ENCODE measurements at places on chromosomes 7 and 10.
A peak's percentile ranks its signal among the peaks of the same experiment; 100 is the strongest.

DNA sequence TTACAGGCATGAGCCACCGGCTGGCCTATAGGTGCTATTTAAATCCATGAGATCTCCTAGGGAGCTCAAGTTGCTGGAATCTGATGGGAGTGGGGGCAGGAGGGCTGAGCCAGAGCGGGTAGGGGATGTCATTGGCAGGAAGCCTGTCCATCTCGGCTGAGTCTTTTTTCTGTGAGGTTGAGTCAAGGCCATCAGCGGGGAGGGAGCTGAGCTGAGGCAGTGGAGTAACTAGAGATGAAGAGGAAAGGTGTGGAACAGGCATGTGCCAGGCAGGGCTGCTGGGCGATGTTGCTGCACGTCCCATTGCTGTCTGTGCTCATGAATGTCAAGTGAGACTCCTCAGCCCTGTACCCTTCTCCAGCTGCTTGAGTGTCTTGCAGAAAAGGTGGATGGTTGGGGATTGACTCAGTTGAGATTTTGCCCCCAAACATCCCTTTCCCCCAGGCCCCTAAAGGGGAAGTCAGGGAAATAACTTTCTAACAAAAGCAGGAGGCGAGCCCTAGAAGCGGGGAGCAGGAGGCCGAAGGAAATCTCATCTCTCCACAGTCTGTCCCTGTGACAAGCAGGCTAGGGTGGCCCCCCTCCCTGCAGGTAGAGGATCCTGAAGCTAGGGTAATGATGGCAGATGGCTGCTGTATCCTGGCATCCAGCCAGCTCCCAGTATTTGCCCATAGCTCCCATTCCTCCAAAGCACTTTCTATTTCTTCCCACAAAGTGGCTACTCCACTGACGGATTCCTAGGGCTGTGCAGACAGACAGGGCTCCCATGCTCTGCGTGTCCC lies 5.4 kb downstream of the ATP6V1F start:
- peak; percentile 5 for DNase-seq

GRCh38 chr7:70647801-70648498 lies 484.0 kb upstream of the GALNT17 start:
- DNase-seq, result no peak

GRCh38 chr7:133699386-133699785 lies 427.8 kb upstream of the LRGUK start:
- no peak for DNase-seq

GRCh38 chr7:145543242-145543641 lies 573.4 kb upstream of the CNTNAP2 start:
- no peak for DNase-seq

DNA sequence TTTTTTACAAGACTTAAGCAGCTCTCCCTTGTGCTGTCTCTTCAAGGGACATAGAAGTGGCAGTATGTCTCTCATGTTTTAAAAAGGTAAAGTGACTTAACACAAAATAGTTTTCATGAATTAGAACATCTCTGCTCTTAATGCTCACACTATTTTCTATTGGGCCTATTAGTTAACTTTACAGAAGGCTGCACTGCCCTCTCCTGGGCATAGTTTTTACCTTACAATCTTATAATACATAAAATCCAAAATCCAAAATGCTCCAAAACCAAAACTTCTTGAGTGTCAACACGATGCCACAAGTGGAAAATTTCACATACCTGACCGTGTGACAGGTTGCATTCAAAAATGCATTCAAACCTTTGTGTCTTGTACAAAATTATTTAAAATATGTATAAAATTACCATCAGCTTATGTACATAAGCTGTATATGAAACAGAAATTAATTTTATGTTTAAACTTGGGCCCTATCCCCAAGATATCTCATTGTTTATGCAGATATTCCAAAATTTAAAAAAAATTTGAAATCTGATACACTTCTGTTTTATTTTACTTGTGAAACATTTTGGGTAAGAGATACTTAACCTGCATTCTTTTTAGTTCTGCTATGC lies 25.8 kb downstream of the TES start:
- DNase-seq, result peak; percentile 73

DNA sequence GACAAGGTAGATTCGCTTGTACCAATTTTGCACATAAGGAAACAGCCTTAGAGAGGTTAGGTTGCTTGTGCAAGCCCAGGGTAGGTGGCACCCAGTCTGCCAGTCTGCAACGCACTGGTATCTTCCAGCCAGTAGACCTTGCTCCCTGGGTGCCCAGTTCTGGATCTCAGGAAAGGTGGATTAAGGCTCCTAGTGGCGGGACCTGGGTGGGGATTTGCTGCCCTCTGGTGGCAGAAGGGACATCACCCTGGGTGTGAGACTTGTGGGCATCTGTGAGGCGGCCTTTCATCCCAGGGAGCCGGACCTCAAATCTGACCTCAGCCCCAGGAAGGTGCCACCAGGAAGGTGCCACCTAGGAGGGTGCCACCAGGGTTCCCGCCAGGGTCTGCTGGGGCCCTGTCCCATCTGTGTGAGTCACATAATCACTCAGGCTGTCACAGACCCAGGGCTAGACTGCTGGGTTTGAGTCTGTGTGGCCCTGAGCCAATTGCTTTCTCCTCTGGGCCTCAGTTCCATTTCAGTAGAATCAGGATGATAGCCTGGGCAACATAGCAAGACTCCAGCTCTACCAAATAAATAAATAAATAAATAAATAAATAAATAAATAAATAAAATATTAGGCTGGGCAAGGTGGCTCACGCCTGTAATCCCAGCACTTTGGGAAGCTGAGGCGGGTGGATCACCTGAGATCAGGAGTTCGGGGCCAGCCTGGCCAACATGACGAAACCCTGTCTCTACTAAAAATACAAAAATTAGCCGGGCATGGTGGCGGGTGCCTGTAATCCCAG lies 5.3 kb upstream of the PRKRIP1 start:
- DNase-seq, result peak; percentile 77

GRCh38 chr7:15225981-15226380 lies 323.4 kb upstream of the DGKB start:
- no peak for DNase-seq

DNA sequence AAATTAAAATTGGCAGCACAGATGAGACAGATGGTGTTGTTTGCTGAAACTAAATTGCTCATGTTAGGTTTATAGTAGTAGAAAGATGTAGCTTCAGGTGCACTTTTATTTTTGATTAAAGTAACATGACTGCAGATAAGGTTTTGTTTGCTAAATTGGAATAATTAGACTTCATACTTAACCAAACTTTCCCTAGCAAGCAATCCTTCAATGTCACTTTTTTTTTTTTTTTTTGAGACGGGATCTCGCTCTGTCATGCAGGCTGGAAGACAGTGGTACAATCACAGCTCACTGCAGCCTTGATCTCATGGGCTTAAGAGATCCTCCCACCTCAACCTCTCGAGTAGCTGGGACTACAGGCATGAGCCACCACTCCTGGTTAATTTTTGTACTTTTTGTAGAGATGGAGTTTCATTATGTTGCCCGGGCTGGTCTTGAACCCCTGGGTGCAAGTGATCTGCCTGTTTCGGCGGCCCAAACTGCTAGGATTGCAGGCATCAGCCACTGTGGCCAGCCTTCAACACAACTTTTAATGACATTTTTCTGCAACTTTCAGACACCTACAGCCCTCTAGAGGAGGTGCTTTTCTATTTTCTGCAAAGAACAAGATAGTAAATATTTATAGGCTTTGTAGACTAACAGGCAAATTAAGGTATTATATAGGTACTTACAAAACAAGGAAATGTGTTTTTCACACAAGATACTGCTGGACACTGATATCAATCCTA lies 84.8 kb upstream of the CCNY start:
- no peak for DNase-seq

- DNase-seq, result no peak
Measured at GRCh38 chr10:110824152-110824441, 47.6 kb upstream of the PDCD4 start.

GRCh38 chr10:92014620-92015019 lies 91.0 kb downstream of the BTAF1 start:
- DNase-seq, result no peak

DNA sequence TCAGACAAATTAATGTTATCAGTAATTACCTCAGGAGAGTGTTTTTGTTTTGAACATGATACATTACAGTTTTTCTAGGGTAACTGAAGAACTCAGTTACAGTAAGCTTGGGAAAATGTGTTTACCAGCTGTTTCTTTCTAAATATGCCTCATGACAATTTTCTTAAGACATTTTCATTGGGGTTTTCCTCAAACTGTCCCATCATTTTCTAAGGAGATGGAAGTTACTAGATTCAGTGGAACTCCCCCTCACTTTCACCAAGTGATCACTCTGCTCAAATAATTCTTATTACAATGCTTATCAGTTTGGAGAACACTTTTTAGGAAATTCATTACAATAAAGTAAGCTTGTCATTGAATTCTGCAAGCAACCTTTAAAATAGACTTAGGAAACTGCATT lies 6.4 kb upstream of the SPAG6 start:
- DNase-seq, result no peak

- no peak for DNase-seq
Measured at GRCh38 chr10:132875435-132875834, 66.9 kb downstream of the CFAP46 start.

- DNase-seq, result no peak
Measured at GRCh38 chr7:150979713-150980390, 1.7 kb upstream of the KCNH2 start.

GRCh38 chr7:130947792-130948580 lies 214.0 kb upstream of the KLF14 start:
- DNase-seq, result no peak

DNA sequence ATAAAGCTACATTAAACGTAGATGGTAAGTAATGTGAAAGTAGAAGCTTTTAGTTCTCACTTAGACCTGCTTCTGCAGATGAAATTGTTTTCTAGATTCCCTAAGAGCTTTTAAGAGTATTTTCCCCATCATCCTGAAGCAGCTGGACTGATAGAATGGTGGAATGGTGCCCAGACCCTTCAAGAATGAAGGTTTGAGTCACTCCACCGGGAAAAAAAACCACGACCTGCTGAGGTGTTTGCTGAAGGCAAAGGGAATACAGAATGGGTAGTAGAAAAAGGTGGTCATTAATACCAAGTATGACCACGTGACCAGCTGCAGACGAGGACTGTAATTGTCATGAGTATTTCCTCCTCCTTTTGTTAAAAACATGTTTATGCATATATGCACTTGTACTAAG lies 79.2 kb upstream of the PTPRZ1 start:
- no peak for DNase-seq

DNA sequence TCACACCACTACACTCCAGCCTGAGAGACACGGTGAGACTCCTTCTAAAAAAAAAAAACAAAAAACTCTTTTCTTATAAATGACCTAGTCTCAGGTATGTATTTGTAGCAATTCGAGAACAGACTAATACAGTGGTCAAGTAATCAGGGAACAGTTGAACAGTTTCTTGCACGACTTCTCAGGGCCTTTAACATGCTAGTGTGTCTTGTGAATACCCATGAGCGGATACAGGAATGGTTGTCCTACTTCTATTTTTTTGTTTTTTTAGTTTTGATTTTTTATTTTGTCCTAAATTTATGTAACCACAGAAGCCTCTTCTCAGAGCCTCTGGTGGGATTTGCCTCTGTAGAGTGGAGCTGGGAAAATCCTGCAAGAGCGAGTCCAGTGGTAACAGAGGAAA lies 71.0 kb upstream of the NANOS1 start:
- no peak for DNase-seq

DNA sequence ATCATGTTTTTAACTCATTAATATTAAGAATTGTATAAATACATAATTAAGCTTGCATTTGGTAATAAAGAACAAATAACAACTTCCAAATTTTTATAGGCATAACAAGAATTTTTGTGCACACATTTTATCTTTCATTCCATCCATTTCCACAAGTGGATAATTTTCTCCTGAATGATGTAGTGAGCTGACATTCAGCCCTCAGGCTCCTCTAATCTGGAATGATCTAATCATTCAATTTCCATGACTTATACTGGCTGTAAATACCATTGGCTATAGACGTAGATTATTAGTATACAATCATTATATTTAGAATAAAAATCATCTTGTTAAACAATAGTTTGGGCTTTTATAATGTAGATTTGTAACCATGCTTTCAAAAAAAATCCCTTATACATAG lies 287.2 kb upstream of the GHITM start:
- DNase-seq, result no peak

DNA sequence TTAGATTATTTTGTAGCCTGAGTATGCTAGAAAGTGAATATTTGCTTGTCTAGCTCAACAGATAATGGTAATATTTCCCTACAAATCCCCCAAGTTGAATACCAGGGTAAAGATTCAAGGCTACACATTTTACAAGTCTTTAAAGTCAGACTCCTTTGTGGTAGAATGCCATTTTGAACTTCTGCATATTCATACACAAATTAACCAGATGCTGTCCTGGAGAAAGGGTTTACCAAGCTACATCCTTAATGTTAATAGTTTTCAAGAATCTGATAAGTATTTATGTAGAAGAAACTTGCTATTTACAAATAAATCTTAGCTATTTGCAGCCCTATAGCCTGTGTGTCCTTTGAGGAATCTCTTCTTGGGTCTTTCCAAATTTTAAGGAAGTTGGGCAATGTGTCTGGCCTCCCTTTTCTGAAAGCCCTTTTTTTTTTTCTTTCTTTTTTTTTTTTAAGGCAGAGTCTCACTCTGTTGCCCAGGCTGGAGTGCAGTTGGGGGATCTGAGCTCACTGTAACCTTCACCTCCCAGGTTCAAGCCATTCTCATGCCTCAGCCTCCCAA lies 82.6 kb downstream of the CPEB3 start:
- no peak for DNase-seq

- no peak for DNase-seq
Measured at GRCh38 chr7:77403957-77404356, 12.2 kb downstream of the GSAP start.

GRCh38 chr7:157490465-157490912 lies 153.7 kb downstream of the DNAJB6 start:
- peak; percentile 73 for DNase-seq

DNA sequence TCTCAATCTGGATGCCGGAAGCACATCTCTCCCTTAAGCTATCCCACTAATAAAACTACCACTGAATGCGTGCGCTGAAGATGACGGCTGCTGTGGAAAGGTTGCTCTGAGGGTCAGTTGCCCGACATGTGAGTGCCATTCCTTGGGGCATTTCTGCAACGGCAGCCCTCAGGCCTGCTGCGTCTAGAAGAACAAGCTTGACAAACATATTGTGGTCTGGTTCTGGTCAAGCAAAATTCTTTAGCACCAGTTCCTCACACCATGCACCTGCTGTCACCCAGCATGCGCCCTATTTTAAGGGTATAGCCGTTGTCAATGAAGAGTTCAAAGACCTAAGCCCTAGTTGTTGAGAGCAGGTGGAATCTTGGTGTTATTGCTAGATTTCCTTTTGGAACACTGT lies 184.2 kb downstream of the SRPK2 start:
- DNase-seq, result no peak

- DNase-seq, result peak; percentile 55
Measured at GRCh38 chr10:21989453-21990154, 13.9 kb downstream of the DNAJC1 start.

DNA sequence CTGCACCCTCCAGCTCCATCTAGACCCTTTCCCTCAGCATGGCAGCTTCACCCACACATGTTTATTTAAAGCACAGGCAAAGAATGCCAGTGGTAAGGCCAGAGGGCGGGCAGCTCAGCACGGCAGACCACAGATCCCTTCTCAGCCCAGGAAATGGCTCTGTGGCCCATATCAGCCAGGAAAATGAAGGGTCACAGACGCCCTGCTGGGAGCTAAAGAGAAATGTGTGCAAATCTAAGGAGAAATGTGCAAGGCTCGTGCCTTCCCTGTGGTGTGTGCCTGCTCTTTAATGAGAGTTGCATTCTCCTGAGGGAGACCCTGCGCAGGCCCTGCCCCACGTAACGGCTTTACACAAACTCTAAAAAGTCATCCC lies 23.0 kb downstream of the PTPRN2 start:
- no peak for DNase-seq

- DNase-seq, result no peak
Measured at GRCh38 chr7:95859429-95859828, 87.1 kb downstream of the DYNC1I1 start.

Measured in fibroblast of villous mesenchyme (primary cell).